ENCODE measurements at places on chromosomes 11 and 22. TPM values are rescaled to one million over a fixed set of nuclear protein-coding genes. Genes with fewer than 3 reads are reported as not detected.

NTM gene
- total RNA-seq = 14.6 TPM

GRAMD1B gene
- 24.3 TPM for total RNA-seq

OPCML gene
- total RNA-seq = 4.4 TPM

MAP6 gene
- 0.50 TPM for total RNA-seq

TMEM86A gene
- total RNA-seq = 0.70 TPM

Measured in GM23338 (cell line).